Bronchial smooth muscle cell (primary cell): ENCODE measurements at places on chromosomes 2 and 18. TPM values are rescaled to one million over a fixed set of nuclear protein-coding genes. Genes with fewer than 3 reads are reported as not detected.

VIT gene
- 1.3 and 10.0 TPM in 2 replicates for total RNA-seq

LAMA3 gene
- total RNA-seq, result 4.9 and 11.2 TPM in 2 replicates

RIT2 gene
- total RNA-seq, result not detected in 2 replicates

WDR43 gene
- total RNA-seq, result 37.5 and 64.7 TPM in 2 replicates

CASP10 gene
- 4.7 and 4.8 TPM in 2 replicates for total RNA-seq
